ENCODE measurements at places on chromosomes 11 and 22. TPM values are rescaled to one million over a fixed set of nuclear protein-coding genes. Genes with fewer than 3 reads are reported as not detected.

The CCDC87 gene
- 0.37 TPM for total RNA-seq

The FADS3 gene
- total RNA-seq: 44.4 TPM

The DERL3 gene
- total RNA-seq: not detected

The ISX gene
- total RNA-seq: not detected

The ROBO4 gene
- total RNA-seq: not detected

The IL18BP gene
- 5.6 TPM for total RNA-seq

The CDC42EP2 gene
- total RNA-seq: 4.6 TPM

The OR52E8 gene
- not detected for total RNA-seq

The FGF3 gene
- not detected for total RNA-seq

The FXYD6 gene
- not detected for total RNA-seq

The OR6T1 gene
- not detected for total RNA-seq

The FIBIN gene
- total RNA-seq: not detected

The SYT13 gene
- not detected for total RNA-seq

The OR5A1 gene
- not detected for total RNA-seq

The CD3E gene
- total RNA-seq: not detected

The UBQLNL gene
- total RNA-seq: not detected

The TRPM5 gene
- not detected for total RNA-seq

The POLR2F gene
- total RNA-seq: 225 TPM

The MPZL2 gene
- total RNA-seq: not detected

The PNPLA5 gene
- total RNA-seq: not detected

The AMPD3 gene
- total RNA-seq: 0.54 TPM

The CHCHD10 gene
- total RNA-seq: not detected

The SYCE3 gene
- not detected for total RNA-seq

The PI4KA gene
- 37.2 TPM for total RNA-seq

The OR51F1 gene
- not detected for total RNA-seq

The IGLL1 gene
- total RNA-seq: not detected

The MUC2 gene
- not detected for total RNA-seq

The SLC22A8 gene
- total RNA-seq: not detected

The NLRP14 gene
- 0.25 TPM for total RNA-seq

The SH3BP1 gene
- total RNA-seq: 21.9 TPM

The KLHL35 gene
- total RNA-seq: not detected

The OR52I1 gene
- not detected for total RNA-seq

The TESMIN gene
- total RNA-seq: 9.5 TPM

The ANO3 gene
- not detected for total RNA-seq

The GGT5 gene
- not detected for total RNA-seq

The SHANK3 gene
- 5.0 TPM for total RNA-seq

The ZDHHC8 gene
- total RNA-seq: 5.1 TPM

The OR5T3 gene
- not detected for total RNA-seq

The HPX gene
- total RNA-seq: not detected

The MEI1 gene
- total RNA-seq: not detected

The KCNJ11 gene
- 2.6 TPM for total RNA-seq

The TBX1 gene
- total RNA-seq: 15.4 TPM

The OR8H3 gene
- total RNA-seq: not detected

The ANKK1 gene
- total RNA-seq: not detected

The TANGO2 gene
- 19.0 TPM for total RNA-seq

The CDPF1 gene
- total RNA-seq: 38.4 TPM

The CASP1 gene
- total RNA-seq: not detected

The MS4A6A gene
- not detected for total RNA-seq

The KCNQ1OT1 gene
- 0.49 TPM for total RNA-seq

All from G401 (cell line).